Left renal cortex interstitium (tissue), 4 donors: ENCODE measurements at places on chromosomes 4 and X. TPM values are rescaled to one million over a fixed set of nuclear protein-coding genes. Genes with fewer than 3 reads are reported as not detected.

DNA sequence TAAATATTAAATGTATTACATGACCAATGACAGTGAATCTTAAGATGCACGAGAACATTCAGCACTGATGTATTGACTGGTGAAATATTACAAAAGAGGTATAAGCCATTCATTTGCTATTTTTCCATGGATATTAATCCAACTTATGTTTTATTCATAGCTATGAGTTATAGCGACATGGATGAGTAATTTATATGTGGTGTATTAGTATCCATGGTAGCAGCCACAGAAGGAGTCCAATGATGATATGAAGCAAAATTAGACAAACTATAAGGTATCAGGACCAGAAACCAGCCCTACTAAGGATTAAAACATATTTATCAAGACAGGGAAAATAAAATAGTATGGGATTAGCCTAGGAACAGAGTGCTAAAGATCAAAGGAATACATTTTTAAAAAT, 50.7 kb downstream of the THAP9 start:
- DNase-seq = no peak

The TEX13B gene
- not detected for polyA plus RNA-seq

DNA sequence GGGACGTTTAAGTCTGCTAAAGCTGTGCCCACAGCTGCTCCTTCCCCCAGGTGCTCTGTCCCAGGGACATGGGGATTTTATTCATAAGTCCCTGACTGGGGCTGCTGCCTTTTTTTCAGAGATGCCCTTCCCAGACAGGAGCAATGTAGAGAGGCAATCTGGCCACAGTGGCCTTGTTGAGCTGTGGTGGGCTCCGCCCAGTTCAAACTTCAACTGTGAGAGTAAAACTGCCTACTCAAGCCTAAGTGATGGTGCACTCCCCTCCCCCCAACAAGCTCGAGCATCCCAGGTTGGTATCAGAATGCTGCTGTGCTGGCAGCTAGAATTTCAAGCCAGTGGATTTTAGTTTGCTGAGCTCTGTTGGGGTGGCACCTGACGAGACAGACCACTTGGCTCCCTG, 1371.4 kb downstream of the ADGRL3 start:
- DNase-seq = no peak

The FATE1 gene
- polyA plus RNA-seq = 0.18 TPM

The FGFR3 gene
- 150 TPM for polyA plus RNA-seq

DNA sequence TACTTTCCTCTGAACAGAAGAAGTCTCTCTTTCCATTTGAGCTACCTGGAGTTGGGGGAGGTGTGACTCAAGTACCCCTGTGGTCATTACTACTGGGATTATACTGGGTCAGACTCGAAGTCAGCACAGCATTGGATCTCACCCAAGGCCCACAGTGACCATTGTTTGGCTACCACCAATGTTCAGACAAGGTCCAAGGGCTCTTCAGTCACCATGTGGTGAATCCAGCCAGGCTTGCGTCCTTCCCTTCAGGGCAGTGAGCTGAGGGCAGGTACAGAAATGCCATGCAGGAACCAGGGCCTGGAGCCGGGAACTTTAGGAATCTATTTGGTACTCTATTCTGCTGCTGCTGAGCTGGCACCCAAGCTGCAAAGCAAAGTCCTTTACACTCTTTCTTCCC, 5.5 kb upstream of the SLC4A4 start:
- no peak for DNase-seq

The GLRA2 gene
- polyA plus RNA-seq = 0.42 TPM

The ADH4 gene
- polyA plus RNA-seq = 1.4 TPM

GRCh38 chr4:74073358-74073757, 25.6 kb downstream of the CXCL2 start:
- DNase-seq = no peak

The LRAT gene
- 0.64 TPM for polyA plus RNA-seq

- DNase-seq = no peak
These were observed 217.2 kb upstream of the BOD1L1 start for GRCh38 chr4:13844740-13845139.

DNA sequence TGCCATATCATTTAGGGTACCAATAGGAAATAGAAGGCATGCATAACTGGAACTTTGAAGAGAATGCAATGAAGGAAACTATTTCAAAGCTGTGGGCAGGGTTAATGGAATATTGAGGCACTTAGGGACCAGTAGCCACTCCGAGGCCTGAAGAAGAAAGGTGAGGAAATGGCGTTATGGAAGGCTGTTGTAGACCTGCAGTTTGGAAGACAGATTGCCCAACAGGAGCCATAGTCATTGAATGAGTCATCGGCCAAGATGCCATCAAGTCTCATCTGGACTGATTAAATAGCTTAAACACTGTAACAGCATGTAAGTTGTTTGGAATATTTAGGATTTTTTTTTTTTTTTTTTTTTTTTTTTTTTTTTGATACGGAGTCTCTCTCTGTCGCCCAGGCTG, 11.6 kb downstream of the CXCL13 start:
- DNase-seq = no peak

The DCX gene
- polyA plus RNA-seq = 2.4 TPM

GRCh38 chrX:9465380-9466123, 694 bp downstream of the TBL1X start:
- DNase-seq = no peak

- no peak for DNase-seq
These were observed 570.3 kb downstream of the IQCM start for GRCh38 chr4:149245333-149245732.

DNA sequence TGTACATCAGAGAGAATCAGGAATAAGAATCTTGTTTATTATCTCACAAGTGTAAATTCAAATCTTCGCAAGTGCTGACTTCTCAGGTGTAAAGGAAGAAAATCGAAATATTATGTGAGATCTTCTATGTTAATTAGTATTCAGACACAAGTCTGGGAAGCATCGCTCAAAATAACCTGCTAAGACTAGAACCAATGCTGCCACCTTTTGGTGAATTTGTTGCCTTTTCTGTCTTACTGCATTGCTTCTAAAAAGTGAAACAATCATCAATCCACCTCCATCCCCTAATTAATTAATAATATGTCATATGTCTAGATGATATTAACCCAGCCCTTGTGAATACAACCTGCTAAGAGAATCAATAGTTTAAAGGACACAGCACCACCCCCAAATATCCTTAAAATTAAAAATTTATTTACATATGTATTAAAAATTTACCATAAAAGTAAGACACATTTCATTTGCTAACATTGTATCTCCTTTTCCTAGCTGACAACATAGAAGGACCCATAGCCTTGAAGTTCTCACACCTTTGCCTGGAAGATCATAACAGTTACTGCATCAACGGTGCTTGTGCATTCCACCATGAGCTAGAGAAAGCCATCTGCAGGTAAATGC, 3.5 kb downstream of the EPGN start:
- peak; percentile 18 for DNase-seq

GRCh38 chr4:148964456-148964855, 522.2 kb upstream of the NR3C2 start:
- DNase-seq = no peak

- no peak for DNase-seq
These were observed 31.5 kb upstream of the KLHL2 start for GRCh38 chr4:165175879-165176278.

DNA sequence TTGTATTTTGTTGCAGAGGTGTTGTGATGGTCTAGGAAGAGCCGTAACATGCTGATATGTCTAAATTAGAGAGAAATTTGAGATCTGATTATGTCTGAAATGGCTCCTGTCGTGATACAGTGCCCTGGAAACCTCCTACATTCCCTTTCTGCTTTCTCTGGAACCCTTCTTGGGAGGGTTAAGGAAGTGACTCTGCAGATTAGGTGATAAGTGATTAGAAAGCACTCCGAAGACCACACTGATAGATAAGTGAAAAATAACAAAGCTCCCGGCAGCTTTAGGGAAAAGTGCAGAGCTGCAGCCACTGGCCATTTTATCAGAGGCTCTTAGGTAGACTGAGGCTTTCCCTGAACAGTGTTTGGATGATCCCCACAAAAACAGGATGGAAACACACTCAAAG, 110.6 kb downstream of the MGST2 start:
- DNase-seq = no peak

DNA sequence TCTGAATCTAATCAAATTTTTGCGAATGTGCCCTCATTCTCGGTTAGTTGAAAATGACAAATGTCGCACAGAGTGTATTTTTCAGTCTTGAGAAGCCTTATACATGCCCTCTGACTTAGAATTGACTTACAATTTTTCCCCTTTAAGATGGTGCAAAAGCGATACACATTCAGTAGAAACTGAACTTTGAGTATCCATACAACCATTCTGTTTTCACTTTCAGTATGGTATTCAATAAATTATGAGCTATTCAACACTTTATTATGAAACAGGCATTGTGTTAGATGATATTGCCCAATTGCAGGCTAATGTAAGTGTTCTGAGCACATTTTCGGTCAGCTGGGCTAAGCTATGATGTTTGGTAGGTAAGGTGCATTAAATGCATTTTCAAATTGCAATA, 43.4 kb downstream of the SLC9A7 start:
- no peak for DNase-seq
